Epithelial cell of prostate (primary cell): ENCODE measurements at places on chromosomes 5 and 9.

- DNase-seq = no peak
Observed at GRCh38 chr9:68555437-68556150, 14.9 kb upstream of the TMEM252 start.

- no peak for DNase-seq
Observed at GRCh38 chr9:111186021-111186530, 143.9 kb downstream of the OR2K2 start.

GRCh38 chr9:127293328-127293727 is 28.8 kb downstream of the GARNL3 start:
- DNase-seq = no peak

GRCh38 chr9:128007566-128008138 is 26.9 kb upstream of the EEIG1 start:
- DNase-seq = no peak

DNA sequence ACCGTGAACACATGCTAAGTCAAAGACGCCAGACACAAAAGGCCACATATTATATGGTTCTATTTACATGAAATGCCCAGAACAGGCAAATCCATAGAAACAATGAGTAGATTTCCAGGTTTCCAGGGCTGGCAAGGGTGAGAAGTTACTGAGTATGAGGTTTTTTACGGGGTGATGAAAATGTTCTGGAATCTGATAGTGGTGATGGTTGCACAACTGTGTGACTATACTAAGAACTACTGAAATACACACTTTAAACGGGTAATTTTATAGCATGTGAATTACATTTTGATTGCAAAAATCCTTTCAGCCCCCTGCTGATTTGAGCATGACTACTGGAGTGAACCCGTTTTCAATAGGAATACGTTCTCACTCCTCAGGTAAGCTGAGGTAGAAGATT is 46.7 kb upstream of the TBC1D9B start:
- no peak for DNase-seq

- no peak for DNase-seq
Observed at GRCh38 chr9:7368410-7369292, 430.9 kb downstream of the DMAC1 start.

GRCh38 chr5:130106480-130106879 is 202.2 kb downstream of the CHSY3 start:
- DNase-seq = no peak

DNA sequence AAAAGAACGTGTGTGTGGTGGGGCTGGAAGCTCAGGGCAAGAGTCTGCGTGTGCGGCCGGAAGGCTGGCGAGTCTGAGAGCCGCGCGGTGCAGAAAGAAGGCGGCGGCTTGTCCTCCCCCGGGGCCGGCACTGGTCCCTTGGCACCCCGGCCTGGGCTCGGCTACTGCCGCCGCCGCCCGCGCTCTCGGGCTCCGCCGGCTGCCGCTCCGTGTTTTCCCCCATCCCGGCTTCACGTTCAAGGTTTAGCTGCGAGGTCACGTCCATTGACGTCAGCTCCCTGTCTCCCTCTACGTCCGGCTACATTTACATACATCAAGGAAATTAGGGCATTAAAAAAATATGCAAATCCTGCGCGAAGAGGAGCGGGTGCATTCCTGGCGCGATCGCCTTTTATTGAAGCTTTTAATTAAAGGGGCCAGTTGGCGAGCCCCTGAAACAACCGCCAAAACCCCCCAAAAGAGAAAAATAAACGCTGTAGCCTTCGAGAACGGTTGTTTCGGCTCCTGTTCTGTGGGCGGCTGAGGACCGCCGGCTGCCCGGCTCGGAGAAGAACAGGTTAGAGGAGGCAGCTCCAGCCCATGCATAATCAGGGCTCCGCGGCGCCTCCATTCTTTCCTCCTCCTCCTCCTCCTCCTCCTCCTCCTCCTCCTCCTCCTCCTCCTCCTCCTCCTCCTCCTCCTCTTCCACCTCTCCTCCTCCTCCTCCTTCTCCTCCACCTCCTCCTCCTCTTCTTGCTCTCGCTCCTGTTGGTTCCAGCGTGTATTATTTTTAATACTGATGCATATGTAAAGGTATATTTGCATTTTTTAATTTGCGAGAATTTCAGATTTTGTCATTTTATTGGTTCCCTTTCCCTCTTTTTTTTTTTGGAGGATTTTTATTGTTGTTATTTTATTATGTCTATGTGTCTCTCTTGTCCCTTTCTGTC is 207.0 kb downstream of the MEF2C start:
- DNase-seq = no peak

DNA sequence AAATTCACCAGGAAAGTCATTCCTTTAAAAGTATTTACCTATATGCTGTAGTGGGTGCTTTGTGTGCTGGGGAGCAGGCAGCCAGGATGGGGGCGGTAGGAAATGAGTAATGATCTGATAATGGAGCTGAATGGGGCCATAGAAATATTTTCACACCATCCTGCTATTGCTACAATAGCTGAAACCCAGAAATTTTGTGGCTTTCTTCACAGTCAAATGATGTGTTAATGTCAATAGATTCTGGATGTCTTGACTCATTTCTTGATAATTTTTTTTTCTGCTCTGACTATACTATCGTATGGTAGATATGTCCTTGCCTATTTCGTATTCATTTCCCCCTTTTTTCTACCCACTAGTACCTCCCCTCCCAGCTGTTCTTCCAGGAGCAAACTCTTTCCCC is 59.5 kb downstream of the RORB start:
- DNase-seq = no peak

DNA sequence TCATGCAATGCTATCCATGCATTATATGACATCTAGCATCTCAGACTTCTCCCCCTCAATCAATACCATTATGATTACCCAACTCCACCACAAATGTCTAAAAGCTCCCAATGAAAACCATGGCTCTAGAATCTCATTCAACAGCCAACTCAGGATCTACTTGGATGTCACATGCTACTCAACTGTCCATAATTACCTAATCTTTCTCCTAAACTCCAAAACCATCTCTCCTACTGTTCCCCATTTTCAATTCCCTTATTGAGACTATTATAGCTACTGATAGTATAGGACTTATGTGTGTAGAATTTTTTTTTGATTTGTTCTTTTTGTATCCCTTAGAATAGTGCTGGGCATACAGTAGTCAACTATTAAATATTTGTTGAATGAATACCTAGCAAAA is 8.2 kb upstream of the STRBP start:
- DNase-seq = no peak

- DNase-seq = no peak
Observed at GRCh38 chr5:37844009-37844408, 4.2 kb upstream of the GDNF start.

DNA sequence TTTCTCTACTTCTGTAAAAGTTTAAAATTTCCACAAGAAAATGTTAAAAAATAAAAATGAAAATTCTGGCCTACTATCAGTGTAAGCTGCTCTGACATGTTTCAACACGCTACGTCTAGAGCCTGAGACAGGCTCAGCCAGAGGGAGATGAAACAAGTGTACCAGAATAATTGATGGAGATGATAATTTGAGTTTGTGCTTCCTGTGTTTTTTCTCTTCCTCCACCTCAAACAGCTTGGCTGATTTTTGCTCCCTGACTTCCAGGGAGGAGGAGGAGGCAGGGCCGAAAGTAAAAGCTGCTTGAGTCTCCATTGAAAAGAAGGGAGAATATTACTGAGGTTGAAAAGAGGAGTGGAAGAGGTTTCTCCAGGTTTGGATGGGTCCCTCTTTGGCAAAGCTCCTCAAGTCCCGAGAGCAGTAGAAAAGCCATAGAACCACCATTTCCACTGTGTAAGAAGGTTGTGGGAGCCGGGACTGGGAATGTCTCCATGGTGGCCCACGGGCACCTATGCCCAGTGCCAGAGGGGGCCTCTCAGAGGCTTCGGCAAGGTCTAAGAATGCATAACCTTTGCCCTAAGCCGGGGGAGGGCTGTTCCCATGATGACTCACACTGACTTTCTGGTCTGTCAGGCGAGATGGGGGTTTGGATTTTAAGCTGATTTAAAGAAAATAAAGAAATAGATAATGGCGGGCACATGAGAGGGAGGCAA is 95.1 kb downstream of the HRH2 start:
- no peak for DNase-seq

DNA sequence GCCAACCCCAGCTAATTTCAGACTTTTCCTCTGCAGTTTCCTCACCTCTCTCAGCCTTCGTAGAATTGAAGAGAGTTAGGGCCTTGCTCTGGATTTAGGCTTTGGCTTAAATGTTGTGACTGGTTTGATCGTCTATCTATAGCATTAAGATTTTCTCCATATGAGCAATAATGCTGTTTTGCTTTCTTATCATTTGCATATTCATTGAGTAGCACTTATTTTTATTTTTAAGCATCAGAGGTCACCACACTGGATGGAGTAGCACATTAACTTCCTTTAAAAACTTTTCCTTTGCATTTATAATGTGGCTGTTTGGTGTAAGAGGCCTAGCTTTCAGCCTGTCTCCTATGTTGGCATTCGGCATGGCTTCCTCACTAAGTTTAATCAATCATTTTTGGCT is 12.6 kb upstream of the PCBD2 start:
- no peak for DNase-seq

- no peak for DNase-seq
Observed at GRCh38 chr5:125201446-125202052, 455.1 kb upstream of the ZNF608 start.

GRCh38 chr5:158802941-158803341 is 296.8 kb downstream of the EBF1 start:
- DNase-seq = no peak

- DNase-seq = no peak
Observed at GRCh38 chr5:175895215-175895614, 23.8 kb downstream of the CPLX2 start.

DNA sequence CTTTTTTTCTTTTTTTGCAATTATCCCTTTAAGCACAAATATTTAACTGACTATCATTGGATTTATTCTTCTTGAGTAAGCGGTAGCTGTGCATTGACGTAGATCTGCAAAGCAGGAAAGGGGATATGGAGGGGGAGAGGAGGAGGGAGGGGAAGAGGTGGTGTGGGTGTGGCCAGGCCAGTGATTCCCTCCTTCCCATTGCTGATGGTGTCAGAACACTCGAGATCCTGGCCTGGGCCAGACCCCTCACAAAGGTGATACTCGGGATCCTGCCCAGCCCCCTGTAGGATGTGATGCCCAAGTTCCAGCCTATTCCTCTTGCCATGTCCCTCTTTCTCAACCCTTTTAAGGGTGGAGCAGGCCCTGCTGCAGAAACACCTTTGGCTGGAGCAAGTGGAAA is 9.9 kb downstream of the SLC36A3 start:
- no peak for DNase-seq

DNA sequence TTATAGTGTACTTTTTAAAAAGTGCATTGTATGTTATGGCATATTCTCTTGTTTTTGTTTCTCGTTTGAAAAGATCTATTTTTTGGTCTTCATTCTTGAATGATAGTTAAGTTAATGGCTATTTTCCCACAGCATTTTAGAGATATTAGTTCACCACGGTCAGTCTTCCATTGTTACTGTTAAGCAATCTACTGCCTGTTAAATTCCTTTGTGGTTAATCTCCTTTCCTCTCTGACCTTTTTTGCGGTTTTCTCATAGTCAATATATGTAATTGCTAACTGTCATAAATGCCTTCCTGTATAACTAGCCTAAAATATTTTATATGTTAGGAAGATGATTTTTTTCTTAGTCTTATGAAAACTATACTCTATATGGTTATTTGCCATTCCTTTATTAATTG is 250.8 kb upstream of the FBXL7 start:
- DNase-seq = no peak

GRCh38 chr5:32522429-32523143 is 62.8 kb upstream of the SUB1 start:
- DNase-seq = no peak

DNA sequence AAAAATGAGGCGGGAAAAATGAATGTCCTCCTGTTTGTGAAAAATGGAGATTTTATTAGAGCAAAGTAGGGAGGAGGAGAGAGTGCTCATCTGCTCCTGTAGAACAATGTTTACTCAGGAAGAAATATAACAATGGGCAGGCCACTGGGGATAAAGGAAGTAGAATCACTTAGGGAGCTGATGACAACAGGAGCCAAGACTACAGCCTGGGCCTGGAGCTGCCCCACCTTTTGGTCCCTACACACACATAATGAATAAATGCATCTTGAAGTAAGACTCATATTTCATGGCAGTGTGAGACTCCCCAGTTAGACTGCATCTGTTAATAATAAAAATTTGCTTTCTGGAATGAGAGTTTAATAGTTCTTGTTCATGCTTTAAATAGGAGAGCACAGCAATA is 1939.8 kb downstream of the EFNA5 start:
- DNase-seq = no peak

DNA sequence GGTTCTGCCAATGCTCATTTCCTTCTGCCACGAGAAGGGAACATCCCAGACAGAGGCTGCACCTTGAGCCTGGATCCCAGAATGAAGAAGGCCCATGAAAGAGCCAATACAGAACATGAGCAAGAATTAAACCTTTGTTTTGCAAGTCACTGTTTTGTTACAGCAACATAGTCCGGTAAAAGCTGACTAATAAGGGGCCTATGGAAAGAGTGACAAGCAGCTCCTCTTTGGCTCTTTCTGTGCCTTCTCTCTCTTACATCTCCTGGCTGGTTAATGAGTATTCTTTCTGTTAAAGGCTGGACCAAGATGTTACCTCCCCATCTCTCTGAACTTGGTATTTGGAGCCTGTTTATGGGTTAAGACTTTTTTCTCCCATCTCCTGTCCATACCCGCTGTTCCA is 10.8 kb downstream of the GFRA3 start:
- no peak for DNase-seq

DNA sequence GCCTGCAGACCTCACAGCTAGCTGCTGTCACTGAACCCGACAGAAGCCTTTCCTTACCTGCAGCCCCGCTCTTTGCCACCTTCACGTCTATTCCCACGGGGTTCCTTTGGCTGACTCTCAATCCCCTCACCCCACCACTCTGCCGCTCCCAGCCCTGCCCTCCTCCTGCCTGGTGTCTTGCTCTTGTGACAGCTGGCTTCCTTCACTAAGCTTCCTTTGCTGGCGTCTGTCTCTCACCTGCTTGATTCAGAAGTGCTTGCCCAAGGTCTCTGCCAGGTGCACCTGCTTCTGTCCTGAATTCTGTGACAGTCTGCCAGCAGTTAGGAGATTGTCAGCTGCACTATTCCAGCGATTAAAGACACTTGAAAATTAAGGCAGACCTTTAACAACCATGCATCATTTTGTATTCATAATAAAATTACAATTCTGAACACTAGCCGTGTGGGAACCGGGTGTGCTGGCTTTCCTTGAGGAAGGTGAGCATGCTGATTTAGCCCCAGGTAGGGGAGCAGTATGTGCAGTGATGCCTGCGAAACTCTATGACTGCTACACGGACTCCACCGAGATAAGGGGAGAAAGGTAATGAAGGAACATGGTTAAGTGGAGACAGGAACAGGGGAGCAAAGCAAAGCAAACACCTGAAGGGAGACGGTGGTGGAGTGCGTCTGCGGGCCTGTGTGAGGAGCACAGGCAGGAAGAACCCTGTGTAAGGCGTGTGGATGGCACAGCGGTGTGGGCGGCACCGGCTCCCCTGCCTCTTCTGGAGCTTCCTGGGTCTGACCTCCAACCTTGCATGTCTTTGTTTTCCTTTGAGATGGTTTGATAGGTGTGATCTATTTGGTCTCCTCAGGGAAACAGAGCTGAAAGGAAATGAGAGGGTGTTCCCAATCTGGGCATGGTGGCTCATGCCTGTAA is 80.1 kb upstream of the CACNA1B start:
- DNase-seq = no peak
